ENCODE measurements at places on chromosomes 6 and 20.
A peak's percentile ranks its signal among the peaks of the same experiment; 100 is the strongest.

- DNase-seq, result no peak
Measured at GRCh38 chr6:3740551-3741476, 10.7 kb downstream of the PXDC1 start.

- peak; percentile 93 for DNase-seq
Measured at GRCh38 chr20:63707558-63708300, at the start of the genes ARFRP1 and ZGPAT. TSS of gene ARFRP1 (minus strand) at chr20:63707976. CDS start at chr20:63707091, 885 bp downstream. TSS of gene ZGPAT (plus strand) at chr20:63708039. CDS start at chr20:63708581, 542 bp downstream.

- DNase-seq, result no peak
Measured at GRCh38 chr20:12966468-12967085, 42.2 kb upstream of the SPTLC3 start.

- DNase-seq, result no peak
Measured at GRCh38 chr6:137261361-137261760, 42.2 kb upstream of the IFNGR1 start.

GRCh38 chr6:16760516-16761470 is at the start of gene ATXN1:
TSS of gene ATXN1 (minus strand) at chr6:16761460.
- DNase-seq, result no peak

GRCh38 chr20:18187020-18187419 is 49.4 kb downstream of the KAT14 start:
- DNase-seq, result no peak

DNA sequence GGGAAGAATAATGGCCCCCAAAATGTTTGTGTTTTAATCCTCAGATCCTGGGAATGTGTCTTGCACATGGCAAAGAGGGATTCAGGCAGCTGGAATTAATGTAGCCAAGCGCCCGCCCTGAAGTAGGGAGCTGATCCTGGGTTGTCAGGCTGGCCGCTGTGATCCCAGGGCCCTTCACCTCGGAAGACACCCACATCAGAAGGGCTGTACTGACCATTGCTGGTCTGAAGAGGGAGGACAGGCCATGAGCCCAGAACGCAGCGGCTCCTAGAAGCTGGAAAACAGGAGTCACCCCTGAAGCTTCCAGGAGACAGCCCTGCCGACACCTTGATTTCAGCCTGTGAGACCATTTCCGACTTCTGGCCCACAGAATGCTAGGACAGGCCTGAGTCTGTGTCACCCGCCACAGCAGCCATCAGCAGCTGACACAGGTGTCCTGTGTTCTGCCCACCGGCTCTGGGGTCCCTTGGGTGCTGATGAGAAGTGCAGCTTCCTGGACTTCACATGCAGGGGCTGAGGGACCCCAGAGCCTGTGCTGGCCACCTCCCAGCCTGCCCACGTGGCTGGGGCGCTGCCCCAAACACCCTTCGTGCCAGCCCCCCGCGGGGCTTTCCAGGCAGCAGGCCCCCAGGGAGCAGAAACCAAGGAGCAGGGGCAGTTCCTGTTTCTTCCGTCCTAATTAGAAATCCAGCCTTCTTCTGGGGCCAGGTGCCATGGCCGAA is 86.3 kb downstream of the ERMARD start:
- DNase-seq, result no peak

DNA sequence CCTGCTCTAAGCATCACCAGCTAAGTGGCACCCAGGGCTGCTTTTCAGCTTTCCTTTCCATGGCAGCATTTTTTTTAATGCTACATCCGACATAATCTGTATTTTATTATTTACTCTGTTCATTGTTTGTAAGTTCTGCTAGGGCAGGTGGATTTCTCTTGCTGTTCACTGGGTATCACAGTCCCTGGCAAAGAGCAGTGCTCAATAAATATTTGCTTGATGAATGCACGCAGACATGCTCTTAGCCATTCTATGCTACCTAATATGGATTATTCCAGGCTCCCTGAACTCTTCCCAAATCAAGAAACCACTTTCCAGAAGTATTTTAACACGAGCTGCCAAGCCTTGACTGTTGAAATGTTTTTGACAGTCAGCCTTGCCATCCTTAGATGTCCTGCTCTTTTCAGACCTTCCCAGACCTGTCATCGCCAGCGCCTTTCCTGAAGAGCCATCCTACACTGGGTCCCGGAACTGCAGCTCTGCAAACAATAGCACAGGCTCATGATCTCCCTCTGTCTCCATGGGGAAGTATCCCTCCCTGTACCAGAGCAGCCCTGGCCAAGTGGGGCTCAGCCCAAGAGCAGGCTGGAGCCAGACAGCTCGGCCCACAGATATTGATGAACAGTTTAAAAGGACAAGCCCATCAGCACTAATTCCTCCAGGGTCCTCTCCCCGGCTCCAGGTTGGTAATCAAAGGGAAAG is 136.5 kb upstream of the CDH4 start:
- DNase-seq, result no peak

Data from H1 (cell line).